ENCODE measurements at places on chromosomes 3 and 15.

DNA sequence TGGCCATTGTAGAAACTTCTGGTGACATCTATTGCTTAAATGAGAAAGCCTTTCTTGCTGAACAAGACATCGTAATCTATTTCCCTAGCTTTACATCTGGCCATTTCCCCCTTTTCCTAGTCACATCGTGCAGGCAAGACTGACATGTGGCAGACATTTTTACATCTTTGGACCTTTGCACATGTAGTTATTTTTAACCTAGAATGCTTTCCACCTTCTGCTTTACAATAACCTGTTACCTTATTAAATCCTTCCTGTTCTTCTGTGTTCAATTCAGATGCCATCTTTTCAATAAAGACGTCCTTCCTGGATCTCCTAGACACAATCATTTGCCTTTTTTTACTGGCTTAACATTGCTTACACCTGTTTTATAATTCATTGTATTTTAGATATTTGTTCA is 343.3 kb downstream of the DIPK2A start:
- peak; percentile 52 for DNase-seq

- no peak for DNase-seq
Observed at GRCh38 chr15:72604794-72605193, 49.7 kb upstream of the GOLGA6B start.

DNA sequence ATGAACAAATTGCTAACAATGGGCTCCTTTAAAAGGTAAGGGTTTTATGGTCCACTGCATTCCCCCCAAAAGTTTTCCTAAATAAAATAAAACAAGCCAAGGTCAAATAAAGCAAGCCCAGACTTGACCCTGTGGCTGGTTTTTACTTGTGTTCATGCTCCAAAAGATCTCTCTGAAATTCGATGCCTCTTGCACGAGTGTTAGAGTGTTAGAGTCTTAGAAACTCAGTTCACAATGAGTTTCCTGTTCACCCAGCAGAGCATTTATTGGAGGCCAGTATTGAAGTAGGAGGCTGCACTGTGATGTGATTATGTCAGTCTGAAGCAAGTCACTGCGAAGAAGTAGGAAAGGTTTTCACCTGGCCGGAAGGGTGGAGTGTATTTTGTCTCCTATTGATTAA is 59.9 kb upstream of the LRTM1 start:
- no peak for DNase-seq

- DNase-seq: no peak
Observed at GRCh38 chr15:54820098-54820497, 376.6 kb downstream of the RSL24D1 start.

- no peak for DNase-seq
Observed at GRCh38 chr3:42749025-42749752, 23.9 kb downstream of the CCDC13 start.

GRCh38 chr3:45355351-45355750 is 33.0 kb upstream of the LARS2 start:
- no peak for DNase-seq

- DNase-seq: no peak
Observed at GRCh38 chr15:65056868-65057548, 10.8 kb downstream of the RASL12 start.

DNA sequence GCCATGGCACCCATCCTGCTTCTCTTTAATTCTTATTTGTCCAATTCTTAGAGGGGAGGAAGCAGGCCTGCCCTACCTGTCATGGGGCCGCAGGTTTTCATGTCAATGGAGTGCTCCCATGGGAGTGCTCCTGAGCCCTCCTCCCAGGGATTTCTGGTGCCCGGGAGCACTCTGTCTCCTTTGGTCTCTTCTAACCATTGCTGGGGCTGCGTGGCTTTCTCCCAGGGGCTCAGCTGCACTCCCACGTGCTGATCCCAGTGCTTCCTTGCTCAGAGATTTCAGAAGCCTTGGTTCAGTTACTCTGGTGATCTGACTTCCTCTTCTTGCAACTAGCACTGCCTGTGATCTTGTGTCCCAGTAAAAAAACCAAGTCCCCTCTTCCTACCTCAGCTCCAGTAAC is 68.0 kb upstream of the ARL8B start:
- DNase-seq: no peak

DNA sequence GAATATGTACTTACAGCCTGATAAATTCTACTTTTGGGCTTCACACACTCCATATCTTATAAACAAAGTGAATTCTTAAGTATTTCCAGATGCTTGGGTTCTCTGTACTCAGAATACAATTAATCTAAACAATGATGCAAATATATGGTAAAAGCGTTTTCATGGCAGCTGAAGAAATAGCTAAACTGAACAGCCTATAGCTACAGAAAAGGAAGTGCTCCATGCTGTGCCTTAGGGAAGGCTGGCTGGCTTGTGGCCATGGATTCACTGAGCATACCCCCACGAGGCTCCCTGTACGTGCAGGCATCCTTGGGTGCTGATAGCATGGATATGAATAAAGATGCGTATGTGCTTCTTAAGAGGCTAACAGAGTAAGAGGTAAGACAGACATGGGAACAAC is 264.0 kb downstream of the KLF13 start:
- DNase-seq: no peak

DNA sequence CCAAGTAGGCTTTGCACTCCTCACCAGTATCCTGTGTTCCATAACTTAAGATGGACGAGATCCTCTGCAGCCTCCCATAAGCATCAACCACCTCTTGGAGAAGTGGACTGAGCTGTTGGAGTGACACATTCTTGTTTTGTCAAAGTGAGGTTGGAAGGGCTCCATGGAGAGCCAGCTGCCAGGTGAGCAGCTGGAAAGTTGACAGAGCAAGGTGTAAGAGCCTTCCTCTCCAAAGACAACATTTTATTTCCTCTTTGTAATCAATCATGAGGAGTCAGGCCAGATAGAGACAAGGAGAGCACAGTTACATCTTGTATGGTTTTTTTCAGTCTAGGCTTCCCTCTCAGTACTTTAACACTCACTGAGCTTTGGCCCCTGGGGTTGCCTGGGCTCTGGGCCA is 5.1 kb downstream of the ABI3BP start:
- DNase-seq: no peak

- no peak for DNase-seq
Observed at GRCh38 chr15:79172032-79172481, 81.5 kb upstream of the RASGRF1 start.

DNA sequence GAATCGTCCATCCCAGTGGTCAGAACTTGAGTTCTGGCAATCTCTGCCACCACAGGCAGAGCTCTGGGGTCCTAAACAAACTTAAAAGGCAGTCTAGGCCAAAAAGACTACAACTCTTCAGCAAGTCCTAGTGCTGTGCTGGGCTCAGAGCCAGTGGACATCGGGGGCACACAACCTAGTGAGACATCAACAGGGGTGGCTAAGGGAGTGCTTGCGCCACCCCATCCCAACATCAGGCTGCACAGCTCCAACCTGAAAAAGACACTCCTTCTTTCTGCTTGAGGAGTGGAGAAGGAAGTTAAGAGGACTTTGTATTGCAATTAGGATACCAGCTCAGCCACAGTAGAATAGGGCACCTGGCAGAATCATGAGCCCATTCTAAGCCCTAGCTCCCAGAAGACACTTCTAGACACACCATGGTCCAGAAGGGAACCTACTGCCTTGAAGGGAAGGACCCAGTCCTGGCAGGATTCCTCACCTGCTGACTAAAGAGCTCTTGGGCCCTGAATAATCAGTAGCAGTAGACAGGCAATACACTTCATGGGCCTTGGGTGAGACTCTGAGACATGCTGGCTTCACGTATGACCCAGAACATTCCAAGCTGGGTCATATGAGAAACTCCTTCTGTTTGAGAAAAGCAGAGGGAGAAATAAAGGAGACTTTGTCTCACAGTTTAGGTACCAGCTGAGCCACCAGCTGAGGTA is 72.0 kb downstream of the TFDP2 start:
- DNase-seq: no peak

- no peak for DNase-seq
Observed at GRCh38 chr15:79067072-79067833, 23.3 kb downstream of the RASGRF1 start.

GRCh38 chr3:143536817-143537535 is 311.3 kb downstream of the SLC9A9 start:
- DNase-seq: no peak

- DNase-seq: no peak
Observed at GRCh38 chr3:152291649-152292066, 22.9 kb downstream of the MBNL1 start.

DNA sequence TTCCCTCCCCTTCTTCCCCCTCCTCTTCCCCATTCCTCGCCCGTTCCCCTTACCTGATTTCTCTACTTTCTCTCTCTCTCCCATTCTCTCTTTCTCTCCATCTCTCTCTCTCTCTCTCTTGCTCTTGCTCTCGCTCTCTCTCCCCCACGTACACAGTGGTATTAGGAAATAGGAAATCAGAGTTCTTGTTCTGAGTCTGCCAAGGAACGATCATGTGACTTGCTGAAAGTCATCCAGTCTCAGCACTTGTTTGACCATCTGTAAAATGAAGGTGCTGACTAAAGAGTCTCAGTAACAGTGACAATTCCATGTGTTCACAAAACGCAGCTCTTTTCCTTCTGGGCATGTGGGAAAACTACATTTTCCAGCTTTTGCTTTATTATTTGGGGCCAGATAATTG is 445.0 kb upstream of the TGFBR2 start:
- DNase-seq: no peak

DNA sequence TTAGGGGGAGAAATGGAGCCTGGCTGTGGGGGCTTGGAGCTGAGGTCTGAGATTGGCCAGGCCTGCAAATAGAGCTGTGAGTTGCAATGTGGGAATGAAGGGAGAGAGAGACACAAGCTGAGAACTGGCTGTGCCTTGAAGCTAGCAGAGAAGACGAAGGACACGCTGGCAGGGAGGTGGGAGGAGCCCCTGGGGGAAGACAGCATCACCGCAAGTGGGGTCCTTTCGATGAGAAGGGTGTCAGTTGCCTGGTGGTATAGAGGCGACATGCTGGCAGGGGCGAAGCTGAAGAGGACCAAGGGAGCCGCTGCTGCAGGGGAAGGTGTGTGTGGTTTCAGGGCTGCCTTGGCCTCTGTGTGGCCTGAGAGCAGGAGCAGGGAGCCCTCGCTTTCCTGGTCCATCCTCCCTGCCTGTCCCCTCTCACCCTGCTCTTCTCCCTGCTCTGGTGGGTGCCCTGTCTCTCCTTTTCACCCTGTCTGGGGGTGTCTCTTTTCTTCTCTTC is 5.5 kb downstream of the RHCG start:
- DNase-seq: no peak

DNA sequence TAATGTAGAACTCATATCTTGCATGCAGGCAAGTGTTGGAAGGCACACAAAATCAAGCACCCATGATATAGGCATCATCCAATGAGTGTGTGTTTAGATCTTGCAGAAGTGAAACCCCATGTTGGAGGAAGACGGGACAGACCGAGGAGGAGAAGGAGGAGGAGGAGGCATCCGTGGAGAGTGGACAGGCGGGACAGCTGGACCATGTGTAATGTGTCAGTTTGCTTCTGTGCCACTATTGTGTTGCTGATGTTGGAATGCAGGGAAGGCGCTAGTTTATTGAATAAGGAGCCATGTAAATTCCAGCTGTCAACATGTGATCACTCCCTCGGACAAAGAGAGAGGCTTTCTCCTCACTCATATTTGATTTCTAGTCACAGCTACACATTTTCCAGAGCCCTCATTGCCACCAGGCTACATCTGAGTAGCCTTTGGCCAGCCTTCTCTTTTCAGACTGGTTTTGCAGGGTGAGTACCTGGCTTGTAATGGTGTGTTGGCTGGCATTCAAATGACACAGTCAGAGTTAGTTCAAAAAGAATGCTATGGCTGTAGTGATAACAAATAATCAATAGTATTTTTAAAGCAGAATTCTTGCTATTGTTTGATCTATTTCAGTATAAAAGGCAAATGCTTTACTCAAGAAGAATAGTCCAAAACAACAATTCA is 1037.6 kb upstream of the NR2F2 start:
- no peak for DNase-seq

GRCh38 chr15:99452728-99453636 is 112.8 kb upstream of the MEF2A start:
- DNase-seq: peak; percentile 86

DNA sequence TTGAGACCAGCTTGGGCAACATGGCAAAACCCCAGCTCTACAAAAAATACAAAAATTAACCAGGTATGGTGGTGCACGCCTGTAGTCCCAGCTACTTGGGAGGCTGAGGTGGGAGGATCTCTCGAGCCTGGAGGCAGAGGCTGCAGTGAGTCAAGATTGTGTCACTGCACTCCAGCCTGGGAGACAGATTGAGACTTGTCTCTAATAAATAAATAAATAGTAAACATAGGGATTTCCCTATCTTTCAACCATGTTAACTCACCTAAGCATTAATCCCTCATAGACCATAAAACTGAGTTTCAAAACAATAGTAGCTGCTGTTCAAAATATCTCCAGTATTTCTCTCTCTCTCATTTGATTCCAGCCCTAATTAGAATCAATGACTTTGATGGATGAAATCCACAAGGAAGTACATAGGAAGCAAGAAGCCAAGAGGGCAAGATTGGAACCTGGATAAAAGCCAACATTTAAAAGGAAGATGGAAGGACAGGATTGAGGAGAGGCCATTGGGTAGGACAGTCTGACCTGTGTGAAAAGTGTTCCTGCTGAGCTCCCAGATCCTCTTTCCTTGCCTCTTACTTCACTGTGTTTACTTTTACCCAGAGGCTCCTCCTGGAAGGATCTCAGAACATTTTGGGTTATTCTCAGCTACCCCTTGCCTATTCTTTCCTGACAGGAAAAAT is 12.4 kb upstream of the TTBK2 start:
- DNase-seq: no peak

GRCh38 chr3:43180027-43180426 is 74.1 kb upstream of the POMGNT2 start:
- DNase-seq: no peak

DNA sequence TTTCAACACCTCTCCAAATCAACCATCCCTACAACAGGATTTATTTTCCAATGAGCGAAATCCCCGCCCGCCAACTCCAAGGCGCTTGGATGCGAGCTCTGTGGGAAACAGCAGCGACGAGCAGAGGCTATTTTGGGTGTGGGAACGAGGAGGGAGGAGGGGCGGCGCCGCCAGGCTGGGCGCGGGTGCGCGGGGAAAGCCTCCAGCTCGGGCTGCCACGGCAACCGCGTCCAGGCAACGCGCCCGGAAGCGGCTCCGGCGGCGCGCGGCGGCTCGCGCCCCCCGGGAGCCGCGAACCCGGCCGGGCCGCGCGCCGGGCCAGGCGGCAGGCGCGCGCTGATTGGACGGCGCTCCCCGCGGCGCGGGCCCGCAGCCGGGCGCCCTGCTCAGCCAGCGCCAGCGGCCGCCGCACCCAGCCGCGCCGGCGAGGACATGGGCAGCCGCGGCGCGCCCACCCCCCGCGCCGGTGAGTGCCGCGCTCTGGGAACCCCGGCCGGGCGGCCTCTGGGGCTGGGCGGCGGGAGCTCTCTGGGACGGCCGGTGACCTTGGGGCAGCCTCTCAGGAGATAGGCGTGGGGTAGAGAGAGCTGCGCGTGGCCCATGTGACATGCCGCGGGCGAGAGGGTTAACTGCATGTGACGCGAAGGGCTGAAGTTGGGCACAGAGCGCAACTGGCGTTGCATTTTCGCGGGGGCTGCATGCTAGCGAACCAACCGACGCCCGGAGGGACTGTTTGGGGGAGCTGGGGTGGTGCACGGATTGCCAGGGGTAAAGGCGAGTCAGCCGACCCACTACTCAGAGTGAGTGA is at the start of gene FAM81A:
TSS of gene FAM81A (plus strand) at position 370 of the 808 bp plus-strand sequence. CDS start 20,441 bp downstream, outside the sequence.
- peak; percentile 62 for DNase-seq
